ENCODE measurements at places on chromosomes 7 and 10.

GRCh38 chr10:48453451-48454301 lies 147.2 kb downstream of the MAPK8 start:
- no peak for DNase-seq

DNA sequence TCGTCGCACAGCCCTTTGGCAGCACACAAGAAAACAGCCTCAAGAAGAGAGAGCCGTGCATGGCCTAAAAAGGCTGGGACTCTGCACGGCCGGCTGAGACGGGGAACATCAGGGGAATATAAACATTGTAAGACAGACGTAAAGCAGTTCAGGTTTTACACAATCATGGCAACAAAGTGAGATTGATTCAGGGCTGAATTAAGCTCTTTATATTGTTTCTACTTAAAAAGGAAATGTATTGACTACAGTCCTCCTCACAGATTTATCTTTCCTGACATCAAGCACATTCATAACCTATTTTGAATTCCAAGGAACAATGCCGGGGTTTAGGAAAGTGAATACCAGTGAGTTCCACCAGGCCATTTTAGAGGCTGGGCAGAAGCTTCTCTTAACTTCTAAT lies 25.2 kb downstream of the SORBS1 start:
- no peak for DNase-seq

DNA sequence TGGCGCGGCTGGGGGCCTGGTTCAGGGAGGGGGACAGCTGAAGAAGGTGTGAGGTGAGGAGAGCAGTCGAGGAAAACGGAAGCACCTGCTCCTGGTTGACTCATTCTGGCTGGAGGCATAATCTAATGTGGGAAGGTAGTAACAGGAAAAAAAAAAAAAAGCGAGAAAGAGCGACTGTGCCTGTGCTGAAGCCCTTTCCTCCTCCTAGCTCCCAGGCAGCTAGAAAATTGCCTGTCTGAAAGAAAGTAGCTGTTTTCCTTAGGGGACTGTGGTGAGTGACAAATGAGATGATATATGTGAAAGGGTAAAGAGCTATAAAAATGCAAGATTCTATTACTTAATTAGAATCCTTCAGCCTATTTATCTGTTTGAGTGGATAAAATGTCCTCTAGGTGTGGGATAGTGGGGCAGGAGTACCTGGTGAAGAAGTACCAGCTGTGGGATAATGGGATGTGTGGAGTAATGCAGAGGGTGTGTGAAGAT lies 4.9 kb upstream of the MEST start:
- no peak for DNase-seq

DNA sequence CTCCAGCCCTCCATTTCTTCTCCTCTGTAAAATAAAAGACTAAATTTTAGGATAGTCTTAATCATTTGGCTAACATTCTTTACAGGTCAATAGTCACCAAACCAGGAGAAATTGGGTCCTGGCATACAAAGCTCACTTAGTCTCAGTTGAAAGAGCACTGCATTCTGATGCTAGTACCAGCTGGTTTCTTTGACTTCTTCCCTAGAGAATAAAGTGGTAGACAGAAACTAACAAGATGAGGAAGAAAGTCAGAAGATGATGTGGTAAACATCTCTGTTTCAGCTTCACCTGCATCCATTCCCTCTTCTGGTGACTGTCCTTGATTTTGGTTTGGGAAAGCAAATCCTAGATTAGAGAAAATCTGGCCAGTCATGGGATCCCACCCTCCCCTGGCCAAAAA lies 37.2 kb downstream of the NKX2-3 start:
- DNase-seq, result no peak

DNA sequence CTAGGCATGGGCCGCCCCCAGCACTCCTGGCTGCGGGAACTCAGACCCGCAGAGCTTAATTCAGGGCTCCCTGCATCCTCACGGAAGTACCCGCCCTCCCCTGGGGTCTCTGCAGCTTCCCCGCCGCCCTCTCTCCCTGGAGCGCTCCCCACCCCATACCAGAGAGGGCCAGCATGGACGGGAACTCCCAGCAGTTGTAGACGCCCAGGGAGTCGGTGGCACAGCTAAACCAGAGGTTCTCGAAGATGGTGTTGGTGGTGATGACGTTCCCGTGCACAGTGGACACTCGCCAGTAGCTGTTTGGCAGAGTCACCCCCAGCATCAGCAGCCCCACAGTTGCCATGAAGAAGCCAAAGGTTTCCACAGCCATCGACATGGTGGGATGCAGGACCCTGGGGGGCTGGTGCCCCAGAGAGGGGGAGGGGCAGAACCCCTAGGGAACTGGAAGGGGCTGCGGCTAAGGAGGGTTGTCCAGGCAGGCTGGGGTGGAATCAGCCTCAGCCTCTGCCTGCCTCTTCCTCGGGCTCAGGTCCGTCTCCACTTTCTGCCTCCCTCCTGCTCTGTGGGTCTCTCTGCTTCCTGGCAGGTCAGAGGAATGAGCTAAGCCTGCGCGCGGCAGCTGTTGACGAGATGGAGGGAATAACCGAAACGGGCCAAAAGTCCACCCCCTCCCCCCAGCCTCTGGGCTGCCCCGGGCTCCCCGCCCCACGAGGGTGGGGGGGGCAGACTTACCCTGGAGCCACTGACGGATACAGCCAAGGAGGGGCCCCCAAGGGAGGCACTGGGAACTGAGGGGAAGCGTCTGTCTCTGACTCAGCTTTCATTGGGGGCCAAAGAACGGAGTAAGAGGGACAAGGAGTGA lies at the start of gene CLDN15:
Gene CLDN15, minus strand, starts transcription at position 597 of the 862 bp plus-strand sequence. Its CDS starts 221 bp downstream, at position 376.
- DNase-seq, result no peak

GRCh38 chr7:124764051-124764846 lies 1.3 kb downstream of the GPR37 start:
- no peak for DNase-seq

GRCh38 chr7:158525648-158526484 lies 61.8 kb downstream of the PTPRN2 start:
- DNase-seq, result no peak

GRCh38 chr7:44491229-44491628 lies 771 bp upstream of the NUDCD3 start:
- no peak for DNase-seq

GRCh38 chr7:155210356-155210755 lies 87.3 kb upstream of the INSIG1 start:
- no peak for DNase-seq

- DNase-seq, result no peak
Measured at GRCh38 chr10:61000769-61001730, 57.1 kb upstream of the RHOBTB1 start.

DNA sequence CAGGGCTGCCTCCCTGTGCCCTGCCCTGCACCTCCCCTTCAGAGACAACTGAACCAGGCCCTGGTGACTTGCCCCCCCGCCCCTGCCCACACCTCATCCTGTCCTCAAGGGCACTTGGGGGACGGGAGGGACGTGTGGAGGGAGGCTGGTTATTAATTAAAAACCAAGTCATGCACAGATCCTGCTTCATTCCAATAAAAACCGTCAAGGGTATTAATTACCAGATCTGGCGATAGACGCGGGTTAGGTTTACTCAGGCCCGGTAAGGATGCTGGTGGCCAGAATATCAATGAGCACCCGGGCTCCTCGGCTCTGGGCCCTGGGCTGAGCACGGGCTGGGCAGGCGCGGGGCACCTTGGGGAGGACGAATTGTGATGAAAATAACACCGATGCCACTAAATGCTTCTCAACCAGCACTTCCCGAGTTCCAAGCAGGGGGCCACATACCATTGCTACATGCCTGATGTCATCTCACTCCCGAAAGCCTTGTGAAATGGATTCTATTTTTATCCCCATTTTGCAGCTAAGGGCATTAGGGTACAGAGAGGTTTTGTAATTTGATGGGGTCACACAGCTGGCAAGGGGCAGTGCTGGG lies 24.5 kb upstream of the GTF2IRD1 start:
- no peak for DNase-seq

DNA sequence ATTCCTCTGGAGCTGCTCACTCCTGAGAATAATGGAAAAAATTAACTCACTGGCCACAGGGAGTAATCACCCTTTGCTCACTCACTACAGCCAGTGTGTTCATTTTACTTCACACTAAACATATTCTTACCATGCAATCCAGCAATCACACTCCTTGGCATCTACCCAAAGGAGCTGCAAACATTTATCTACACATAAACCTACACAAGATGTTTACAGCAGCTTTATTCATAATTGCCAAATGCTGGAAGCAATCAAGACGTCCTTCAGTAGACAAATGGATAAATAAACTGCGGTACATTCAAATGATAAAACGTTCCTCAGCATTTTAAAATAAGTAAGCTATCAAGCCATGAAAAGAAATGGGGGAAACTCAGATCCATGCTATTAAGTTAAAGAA lies 34.2 kb upstream of the POM121L12 start:
- DNase-seq, result no peak

All from CD4-positive, alpha-beta T cell treated with Interleukin-4 for 4 hours (primary cell).